Left renal cortex interstitium (tissue), 4 donors: ENCODE measurements at places on chromosomes 6 and 20. TPM values are rescaled to one million over a fixed set of nuclear protein-coding genes. Genes with fewer than 3 reads are reported as not detected.

DNA sequence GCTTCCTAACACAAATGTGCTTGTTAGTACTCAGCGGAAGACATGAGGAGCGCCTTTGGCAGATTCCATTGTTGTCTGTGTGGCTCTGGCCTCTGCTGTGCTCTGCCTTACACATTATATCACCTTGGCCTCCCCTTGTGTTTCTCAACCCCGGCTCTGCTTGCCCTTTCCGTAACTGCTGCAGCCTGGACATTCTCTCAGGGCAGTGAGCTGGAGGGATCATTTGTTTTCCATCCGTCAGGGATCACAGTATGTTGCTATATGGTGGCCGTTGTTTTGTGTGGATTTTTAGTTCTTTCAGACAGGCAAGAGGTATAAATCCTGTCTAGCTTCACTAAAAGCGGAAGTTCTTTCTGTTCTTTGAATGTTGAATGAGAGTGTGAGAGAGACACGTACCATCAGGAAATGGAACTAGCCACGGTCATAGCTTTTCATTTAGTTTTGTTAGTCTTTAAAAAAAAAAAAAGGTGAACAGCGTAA, 175.1 kb downstream of the JARID2 start:
- peak; percentile 24 for DNase-seq

- DNase-seq: no peak
Measured at GRCh38 chr6:13286181-13286580, 42.2 kb downstream of the TBC1D7 start.

- DNase-seq: no peak
Measured at GRCh38 chr6:167125410-167125809, 2.5 kb downstream of the CCR6 start.

- DNase-seq: no peak
Measured at GRCh38 chr20:33482581-33482980, 7.3 kb upstream of the CBFA2T2 start.

DNA sequence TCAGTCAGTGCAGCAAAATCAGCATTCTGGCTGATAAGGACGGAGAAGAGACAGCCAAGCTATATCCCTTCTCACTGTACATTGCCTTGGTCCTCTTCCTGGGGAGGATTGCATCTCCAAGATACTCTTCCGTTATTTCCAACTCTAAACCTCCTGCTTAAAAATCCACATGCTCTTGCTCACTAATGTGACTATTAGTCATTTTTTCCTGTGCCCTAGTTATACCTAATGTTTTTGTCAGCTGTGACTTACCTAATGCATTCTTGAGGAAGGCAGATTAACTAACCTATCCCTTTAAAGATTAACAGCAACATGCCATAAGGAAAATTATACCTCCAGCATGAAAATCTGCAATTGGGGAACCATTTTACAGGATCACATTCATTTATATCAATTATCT, 317.6 kb downstream of the BTBD9 start:
- DNase-seq: no peak

GRCh38 chr6:34236131-34236442, 586 bp upstream of the HMGA1 start:
- DNase-seq: no peak

DNA sequence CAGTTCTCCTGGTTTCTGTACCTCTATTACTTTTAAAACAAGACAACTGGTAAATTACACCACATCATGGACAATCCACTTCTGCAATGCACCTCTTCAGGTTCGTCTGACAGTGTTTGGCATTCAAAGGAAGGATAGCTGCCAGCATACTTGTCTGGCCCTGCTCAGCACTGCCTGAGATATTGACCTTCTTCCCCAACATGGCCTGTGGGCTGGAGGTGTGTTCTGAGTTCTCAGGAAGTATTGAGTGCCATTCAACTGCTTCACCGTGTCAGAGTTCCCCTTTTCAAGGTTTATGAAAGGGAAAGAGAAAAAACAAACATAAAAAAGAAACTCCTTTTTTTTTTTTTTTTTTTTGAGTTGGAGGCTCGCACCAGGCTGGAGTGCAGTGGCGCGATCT, 267.9 kb upstream of the SASH1 start:
- no peak for DNase-seq

- no peak for DNase-seq
Measured at GRCh38 chr20:22579711-22580697, 4.4 kb downstream of the FOXA2 start.

DNA sequence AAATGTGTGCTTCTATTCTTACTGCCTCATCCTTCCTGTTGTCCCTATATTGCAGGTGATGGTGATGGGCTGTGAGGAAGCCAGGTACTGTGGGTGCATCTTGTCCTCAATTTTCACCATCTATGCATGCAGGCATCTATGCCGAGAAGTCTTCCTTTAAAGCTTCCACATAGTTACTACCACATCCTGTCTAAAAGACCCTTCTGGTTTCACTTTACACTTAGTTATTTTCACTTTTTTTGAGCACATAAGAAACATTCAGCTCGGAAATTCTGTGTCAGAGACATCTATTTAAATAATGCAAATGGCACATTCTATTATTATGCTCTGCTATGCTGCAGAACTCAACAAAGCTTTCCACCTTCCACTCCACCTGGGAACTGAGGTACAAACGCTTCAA, 28.2 kb upstream of the FABP7 start:
- DNase-seq: no peak

DNA sequence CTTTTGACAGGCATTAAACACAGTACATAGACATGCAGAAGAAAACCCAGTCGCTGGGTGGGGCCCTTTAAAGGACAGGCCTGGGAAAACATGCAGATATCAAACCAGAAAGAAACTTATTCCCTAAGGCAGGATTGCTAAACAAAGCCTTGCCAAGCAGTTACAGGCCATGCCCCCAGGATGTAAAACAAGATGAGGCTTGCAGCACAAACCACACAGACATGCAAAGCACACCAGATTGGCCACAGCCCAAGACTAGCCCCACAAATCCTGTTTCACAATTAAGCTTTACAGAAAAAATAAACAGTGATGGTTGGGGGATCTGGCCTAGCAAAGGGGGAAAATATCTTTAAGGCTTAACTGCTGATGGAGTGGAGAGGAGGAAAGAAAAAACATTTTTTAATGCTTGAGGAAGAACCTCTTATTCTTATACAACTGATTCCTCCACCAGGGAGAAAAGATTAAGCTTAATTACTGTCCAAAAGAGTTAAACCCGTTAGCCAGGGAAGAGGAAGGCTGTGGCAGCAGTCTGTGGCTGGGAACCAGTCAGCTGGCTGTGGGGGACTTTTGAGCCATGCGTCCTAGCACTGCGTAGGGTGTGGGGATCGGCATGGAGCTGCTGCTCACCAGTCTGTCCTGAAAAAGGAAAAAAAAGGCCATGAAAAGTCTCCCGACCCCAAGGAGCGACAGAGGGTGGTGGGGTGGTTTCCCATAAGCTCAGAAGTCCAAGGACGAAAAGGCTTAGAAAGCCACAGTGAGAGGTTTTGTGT, 28.4 kb downstream of the COL19A1 start:
- DNase-seq: no peak

DNA sequence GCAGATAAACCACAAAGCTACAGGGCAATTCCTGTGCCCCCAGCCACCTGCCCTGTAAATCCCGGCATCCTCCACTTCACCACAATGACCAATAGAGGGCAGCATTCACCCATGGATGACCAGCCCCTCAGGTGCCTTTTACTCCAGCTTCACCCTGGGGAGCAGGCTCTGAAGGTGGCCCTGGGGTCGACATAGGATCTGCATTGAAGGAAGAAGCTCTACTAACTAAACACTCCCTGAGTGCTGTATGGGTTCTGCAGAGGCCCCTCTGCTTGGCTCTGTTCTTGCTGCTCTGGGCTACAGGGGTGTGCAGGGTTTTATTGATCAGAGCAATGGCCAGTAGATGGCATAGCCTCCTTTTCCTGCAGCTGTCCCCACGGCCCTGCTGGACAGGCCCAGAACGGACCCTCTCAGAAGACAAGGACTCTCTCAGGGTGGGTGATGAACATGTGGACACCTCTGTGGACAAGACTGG, 20.3 kb downstream of the CST4 start:
- DNase-seq: peak; percentile 26

- DNase-seq: no peak
Measured at GRCh38 chr20:50911716-50912115, 19.5 kb downstream of the ADNP start.

DNA sequence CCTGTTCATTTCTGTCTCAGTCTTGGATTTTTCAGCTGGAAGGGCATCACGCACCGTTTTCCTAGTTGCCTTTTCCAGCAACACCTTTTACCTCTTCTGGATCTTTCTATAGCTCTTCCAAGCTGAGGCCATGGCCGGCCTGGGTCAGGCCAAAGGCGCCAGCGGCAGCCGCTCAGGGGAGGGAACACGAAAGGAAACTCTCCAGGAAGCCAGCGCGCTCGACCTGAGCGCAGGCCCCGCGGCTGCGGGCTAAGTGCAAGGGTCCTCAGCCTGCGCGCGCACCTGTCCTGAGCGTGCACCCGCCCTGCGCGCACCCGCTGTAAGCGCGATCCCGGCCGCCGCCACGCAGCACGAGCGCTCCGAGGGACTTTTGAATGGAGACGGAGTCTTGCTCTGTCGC, 43.8 kb upstream of the TMEM181 start:
- DNase-seq: no peak

- DNase-seq: no peak
Measured at GRCh38 chr6:31057426-31058003, 47.2 kb downstream of the MUC22 start.

DNA sequence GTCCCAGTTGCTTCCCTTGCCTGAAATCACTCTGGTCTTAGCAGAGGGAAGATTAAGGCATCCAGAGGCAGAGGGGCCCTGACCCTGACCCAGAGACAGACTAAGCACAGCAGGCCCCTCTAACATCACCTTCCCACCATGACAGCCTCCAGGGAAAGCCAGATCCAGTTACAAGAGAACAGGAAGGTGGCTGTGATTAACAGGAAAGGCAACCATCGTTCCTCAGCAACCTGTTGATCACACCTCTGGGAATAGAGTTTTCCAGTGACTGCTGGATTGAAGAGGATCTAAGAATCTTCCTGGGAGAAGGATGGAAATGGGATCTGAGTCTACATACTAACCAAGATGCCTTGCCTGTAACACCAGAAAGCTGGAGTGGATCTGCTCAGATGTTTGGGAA, 5.2 kb upstream of the TREM1 start:
- DNase-seq: no peak

GRCh38 chr20:37426106-37426505, 80.2 kb downstream of the SRC start:
- DNase-seq: no peak

- DNase-seq: no peak
Measured at GRCh38 chr20:1299522-1299921, 29.4 kb downstream of the SDCBP2 start.

- no peak for DNase-seq
Measured at GRCh38 chr20:25573288-25574251, 11.8 kb downstream of the NINL start.

GRCh38 chr20:3248167-3248992, 9.4 kb upstream of the SLC4A11 start:
- DNase-seq: no peak

- no peak for DNase-seq
Measured at GRCh38 chr6:10396785-10397184, 18.1 kb downstream of the TFAP2A start.

GRCh38 chr6:45712786-45713185, 302.9 kb downstream of the CLIC5 start:
- DNase-seq: no peak

GRCh38 chr6:157758516-157759023, 64.5 kb upstream of the SNX9 start:
- DNase-seq: no peak

GRCh38 chr20:32599783-32600340, 14.7 kb upstream of the NOL4L start:
- no peak for DNase-seq

GRCh38 chr20:53032478-53032932, 60.3 kb downstream of the TSHZ2 start:
- DNase-seq: peak; percentile 28

- no peak for DNase-seq
Measured at GRCh38 chr6:131431718-131432117, 141.3 kb upstream of the ARG1 start.

DNA sequence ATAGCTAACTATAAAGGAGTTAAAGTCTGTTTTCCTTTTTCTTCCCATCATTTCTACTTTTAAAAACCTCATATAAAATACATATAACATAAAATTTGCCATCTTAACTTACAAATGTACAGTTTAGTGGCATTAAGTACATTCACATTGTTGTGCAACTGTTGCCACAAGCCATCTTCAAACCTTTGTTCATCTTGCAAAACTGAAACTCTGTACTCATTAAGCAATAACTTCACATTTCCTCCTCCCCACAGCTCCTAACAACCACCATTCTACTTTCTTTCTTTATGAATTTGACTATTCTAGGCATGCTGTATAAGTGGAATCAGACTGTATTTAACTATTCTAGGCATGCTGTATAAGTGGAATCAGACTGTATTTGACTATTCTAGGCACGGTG, 4.5 kb downstream of the CCDC170 start:
- DNase-seq: no peak

DNA sequence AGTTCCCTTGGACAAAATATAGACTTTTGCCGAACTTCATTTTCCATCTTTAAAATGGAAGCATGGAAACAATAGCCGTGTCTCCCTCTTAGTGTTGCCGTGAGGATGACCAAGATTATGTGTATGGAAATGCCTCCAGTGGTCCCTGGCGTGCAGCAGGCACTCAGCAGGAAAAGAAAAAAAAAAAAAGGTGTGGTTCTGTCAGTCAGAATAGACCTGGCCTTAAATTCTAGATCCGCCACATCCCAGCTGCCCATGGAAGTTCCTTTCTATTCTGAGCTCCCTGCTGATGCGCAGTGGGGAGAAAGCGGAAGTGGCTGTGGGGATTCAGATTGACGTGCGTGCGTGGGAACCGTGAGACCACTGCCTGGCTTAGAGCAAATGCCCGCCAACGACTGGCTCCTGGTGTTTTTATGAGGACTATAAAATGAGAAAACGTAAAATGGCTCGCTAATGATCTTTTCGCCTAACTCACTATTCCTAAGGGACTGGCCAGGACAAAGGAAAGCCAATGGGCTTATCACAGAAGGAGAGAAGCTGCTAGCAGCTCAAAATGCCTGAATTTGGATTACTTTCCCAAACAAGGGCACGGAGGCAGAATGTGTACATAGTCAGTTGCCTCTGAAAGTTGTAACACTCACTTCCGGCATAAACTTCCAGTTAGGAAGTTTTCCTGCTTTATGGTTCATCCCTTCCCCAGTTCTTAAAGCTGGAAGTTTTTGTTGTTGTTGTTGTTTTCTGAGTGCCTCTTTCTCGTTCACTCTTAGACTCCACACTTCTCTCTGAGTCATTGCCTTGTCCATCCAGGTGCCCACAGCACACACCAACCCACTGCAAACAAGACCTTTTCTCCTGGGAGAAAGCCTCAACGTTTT, 11.4 kb upstream of the PDE10A start:
- no peak for DNase-seq

- no peak for DNase-seq
Measured at GRCh38 chr6:13412639-13413465, 74.5 kb downstream of the GFOD1 start.

NKX2-2 gene
- not detected for polyA plus RNA-seq

TSBP1 gene
- polyA plus RNA-seq: not detected

MROH8 gene
- polyA plus RNA-seq: 9.1 TPM

SGK2 gene
- 76.0 TPM for polyA plus RNA-seq

NFYA gene
- 48.5 TPM for polyA plus RNA-seq

CDC40 gene
- polyA plus RNA-seq: 35.5 TPM

BCAS4 gene
- polyA plus RNA-seq: 5.6 TPM

NHSL1 gene
- polyA plus RNA-seq: 13.1 TPM
